Ovary (tissue), 10 donors: ENCODE measurements at places on chromosomes 4 and X. TPM values are rescaled to one million over a fixed set of nuclear protein-coding genes. Genes with fewer than 3 reads are reported as not detected.
A peak's percentile ranks its signal among the peaks of the same experiment; 100 is the strongest.

The MAGEC1 gene
- not detected for total RNA-seq

The GPRIN3 gene
- 6.8 TPM for total RNA-seq

GRCh38 chr4:24662056-24662455 lies 77.7 kb upstream of the DHX15 start:
- peaks cover 1% of the 10 kb centered on the region for H3K4me1 ChIP-seq
- H3K36me3 ChIP-seq = no peaks in the 10 kb centered on the region
- H3K27me3 ChIP-seq = no peaks in the 10 kb centered on the region

- DNase-seq = no peak
- H3K4me3 ChIP-seq = no peak overlapping the region
- H3K27me3 ChIP-seq = no peaks in the 10 kb centered on the region
- H3K27ac ChIP-seq = no peak overlapping the region
- H3K4me1 ChIP-seq = no peaks in the 10 kb centered on the region
Observed at GRCh38 chr4:96681218-96681617, 841.3 kb downstream of the PDHA2 start.

DNA sequence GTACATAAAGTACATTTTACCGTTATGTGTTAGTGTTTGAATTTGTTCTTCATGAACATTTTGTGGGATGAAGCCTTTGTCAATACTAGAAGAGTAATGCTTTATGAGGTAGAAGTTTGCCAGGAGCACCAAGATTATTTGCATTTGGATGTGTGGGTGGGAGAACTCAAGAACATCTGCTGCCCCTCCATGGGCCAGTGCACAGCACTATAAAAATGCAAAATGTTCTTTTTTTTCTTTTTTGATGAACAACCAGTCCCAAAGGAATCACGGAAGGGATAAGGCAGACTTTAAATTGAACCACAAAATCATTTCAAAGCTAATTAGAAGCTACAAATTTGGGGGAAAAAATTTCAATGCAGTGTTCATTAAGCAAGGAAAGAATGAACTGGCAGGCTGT lies 300.3 kb upstream of the NWD2 start:
- no peaks in the 10 kb centered on the region for H3K36me3 ChIP-seq
- H3K4me3 ChIP-seq = no peak overlapping the region
- H3K27me3 ChIP-seq = no peaks in the 10 kb centered on the region

- no peaks in the 10 kb centered on the region for H3K27me3 ChIP-seq
- no peak for DNase-seq
- no peak overlapping the region for H3K27ac ChIP-seq
- no peak overlapping the region for H3K4me3 ChIP-seq
- H3K4me1 ChIP-seq = no peaks in the 10 kb centered on the region
- no peaks in the 10 kb centered on the region for H3K36me3 ChIP-seq
Observed at GRCh38 chr4:173227756-173228155, 59.1 kb downstream of the GALNT7 start.

- no peaks in the 10 kb centered on the region for H3K27me3 ChIP-seq
- no peak overlapping the region for H3K4me3 ChIP-seq
- H3K4me1 ChIP-seq = no peaks in the 10 kb centered on the region
- H3K27ac ChIP-seq = no peak overlapping the region
- no peak for DNase-seq
Observed at GRCh38 chr4:8706216-8707044, 113.9 kb downstream of the CPZ start.

- DNase-seq = peak; percentile 24
- no peak overlapping the region for H3K4me3 ChIP-seq
- H3K27ac ChIP-seq = no peak overlapping the region
- no peaks in the 10 kb centered on the region for H3K27me3 ChIP-seq
- no peaks in the 10 kb centered on the region for H3K36me3 ChIP-seq
Observed at GRCh38 chrX:1397441-1398270, 5.7 kb upstream of the SLC25A6 start.
